ENCODE measurements at places on chromosomes 11 and 22. TPM values are rescaled to one million over a fixed set of nuclear protein-coding genes. Genes with fewer than 3 reads are reported as not detected.

Gene MSANTD4
- polyA plus RNA-seq: 17.0 TPM

Gene SEC14L6
- 0.11 TPM for polyA plus RNA-seq

Gene TBX1
- polyA plus RNA-seq: 1.4 TPM

DNA sequence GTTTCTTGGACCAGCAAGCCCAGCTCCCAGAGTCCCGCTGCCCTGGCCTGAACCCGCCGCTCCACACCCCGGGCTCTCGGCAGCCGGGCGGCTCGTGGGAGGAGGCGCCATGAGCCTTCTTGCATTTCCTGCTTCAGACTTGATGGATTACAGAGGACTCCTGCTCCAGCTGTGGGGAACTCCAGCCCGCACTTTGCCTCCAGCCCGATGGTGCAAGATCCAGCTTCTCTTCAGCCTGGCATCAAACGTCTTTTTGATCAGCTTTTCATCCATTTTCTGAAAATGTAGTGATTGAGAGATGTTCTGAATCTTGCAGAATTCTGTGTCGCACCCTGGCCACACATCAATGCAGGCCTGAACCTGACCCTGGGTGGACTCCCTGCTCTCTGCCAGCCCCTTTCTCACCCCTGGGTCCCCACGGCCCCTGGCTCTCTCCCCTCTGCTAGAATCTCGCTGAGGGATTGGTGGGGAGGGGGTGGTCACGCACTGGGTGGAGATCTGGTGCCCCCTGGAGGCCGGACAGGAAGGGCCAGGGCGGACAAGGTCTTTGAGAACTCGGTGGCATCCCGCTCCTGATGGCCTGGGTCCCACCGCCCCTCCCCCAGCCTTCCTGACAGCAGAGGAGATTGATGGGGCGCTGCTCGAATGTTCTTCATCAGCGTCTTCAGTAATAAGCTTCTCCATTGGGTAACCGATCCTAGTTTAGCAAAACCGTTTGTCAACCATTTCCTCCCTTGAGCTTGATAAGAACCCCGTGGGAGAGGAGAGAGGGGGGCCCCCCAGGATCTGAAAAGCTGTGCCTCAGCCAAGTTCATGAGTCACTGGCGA, 12.1 kb upstream of the NFAM1 start:
- DNase-seq: peak; percentile 83

GRCh38 chr11:130874955-130875531, 41.2 kb downstream of the SNX19 start:
- DNase-seq: no peak

DNA sequence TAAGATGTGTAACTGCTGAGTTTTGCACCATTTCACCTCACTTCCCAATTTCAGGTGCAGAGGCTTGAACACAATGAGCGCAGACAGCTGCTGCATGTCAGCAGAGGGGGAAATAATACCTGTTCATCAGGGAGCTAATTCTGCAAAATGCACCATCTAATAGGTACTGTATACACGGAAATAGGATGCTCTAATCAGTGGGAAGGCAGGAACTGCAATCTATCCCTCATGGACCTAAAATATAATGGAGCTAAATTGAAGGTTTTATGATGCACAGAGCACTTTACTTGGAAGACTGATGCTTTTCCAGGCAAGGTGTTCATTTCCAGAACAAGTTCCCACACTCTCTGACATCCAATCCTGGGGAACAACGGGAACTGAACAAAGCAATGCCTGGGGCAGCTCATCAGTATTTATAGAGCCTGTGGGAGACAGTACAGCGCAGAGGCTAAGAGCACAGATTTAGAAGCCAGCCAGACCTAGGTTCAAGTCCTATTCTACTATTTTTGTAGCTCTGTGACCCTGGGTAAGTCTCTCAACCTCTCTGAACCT, 78.5 kb downstream of the TENM4 start:
- no peak for DNase-seq

DNA sequence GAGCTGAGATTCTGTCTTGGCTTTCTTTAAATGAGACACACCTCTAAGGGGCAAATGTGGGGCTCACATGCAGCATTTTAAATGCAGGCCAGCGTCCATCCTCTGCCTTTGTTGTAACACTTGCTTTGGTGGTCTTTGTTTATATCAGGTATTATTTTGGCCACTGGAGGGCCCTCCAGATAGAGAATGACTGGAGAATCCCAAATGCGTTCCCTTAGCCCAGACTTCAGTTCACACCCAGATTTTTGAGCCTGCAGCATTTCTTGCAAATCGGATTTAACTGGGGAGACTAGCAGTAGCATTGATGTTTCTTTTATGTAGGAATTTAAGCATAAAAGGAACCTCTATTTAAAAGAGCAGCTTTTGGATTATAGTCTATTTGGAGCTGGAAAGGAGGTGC, 200.2 kb upstream of the SORL1-AS1 start:
- peak; percentile 48 for DNase-seq

- DNase-seq: no peak
Observed at GRCh38 chr11:64340671-64341335, 799 bp downstream of the CCDC88B start.
